Activated CD8-positive, alpha-beta memory T cell treated with anti-CD3 and anti-CD28 coated beads, Interleukin-2, amount 10 ng/mL, durations not matched to agents 7 days and 5 days (primary cell): ENCODE measurements at places on chromosomes 5 and 9.

- no peak for DNase-seq
Measured at GRCh38 chr5:601771-602465, 10.2 kb upstream of the CEP72 start.

DNA sequence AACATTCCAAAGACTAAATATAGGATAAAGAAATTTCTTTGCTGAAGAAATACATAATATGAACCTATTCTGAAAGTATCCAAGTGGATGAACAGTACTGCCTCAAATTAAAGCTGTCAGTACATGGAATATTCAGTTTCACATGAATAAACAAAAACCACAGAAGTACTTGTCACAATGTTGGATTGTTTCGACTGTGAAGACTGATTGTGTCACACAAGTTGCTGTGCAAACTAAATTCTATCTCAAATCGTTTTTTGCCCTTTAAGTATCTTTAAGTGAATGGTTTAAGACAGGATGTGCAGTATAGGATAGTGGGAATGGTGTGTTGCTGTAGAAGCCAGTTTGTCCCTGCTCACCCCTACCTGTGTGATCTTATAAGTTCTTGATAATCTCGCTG, 137.4 kb upstream of the OTULINL start:
- DNase-seq: no peak

DNA sequence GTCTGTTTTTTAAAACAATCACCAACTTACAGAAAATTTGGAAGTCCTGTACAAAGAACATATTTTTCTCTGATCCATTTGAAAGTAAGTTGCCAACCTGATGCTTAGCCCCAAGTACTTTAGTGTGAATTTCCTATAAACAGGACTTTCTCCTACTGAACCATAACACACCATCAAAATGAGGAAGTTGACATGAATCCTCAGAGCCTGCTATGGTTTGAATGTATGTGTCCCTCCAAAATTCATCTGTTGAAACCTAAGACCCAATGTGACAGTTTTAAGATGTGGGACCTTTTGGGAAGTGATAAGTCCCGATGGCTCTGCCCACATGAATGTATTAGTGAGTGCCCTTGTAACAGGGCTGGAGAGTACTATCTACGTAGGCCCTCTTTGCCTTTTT, 6.4 kb upstream of the ACOT12 start:
- no peak for DNase-seq

DNA sequence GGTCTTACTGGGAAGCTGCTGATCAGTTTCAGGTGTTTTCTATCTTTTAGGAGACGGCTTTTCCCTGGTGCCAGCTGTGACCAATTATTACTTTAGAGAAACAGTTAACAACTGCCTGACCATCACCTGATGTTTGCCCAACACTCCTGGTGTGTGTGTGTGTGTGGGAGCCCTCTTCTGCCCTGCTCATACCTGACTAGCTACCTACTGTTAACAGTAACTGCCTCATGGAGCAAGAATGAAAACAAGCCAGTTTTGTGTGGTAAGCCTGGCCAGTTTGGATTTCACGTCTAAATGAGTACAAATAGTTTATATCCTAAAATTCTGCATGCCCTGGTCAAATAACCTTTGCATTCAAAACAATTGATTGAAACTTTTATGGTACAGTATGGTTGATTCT, 46.1 kb upstream of the RIOK2 start:
- DNase-seq: no peak

GRCh38 chr5:119036101-119036762, 34.7 kb upstream of the DMXL1 start:
- DNase-seq: no peak

DNA sequence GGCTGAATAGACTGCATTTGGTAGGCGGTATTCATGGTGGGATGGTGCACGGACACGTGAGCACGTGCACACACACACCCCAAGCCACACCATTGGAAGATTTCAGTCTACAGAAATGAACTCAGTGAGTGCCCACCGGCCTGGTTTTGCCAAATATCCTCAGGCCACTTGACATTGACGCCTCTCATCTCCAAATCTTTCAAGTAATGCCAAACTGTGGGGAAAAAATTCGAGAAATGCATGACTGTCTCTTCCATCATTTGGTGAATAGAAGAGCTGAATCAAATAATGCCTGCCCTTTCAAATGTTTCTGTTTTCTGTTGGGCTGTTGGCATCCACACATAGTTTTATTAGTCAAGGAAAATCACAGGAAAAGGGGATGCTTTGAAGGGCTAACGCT, 182.3 kb upstream of the EFNA5 start:
- no peak for DNase-seq

- no peak for DNase-seq
Measured at GRCh38 chr9:5838884-5839571, 6.1 kb upstream of the ERMP1 start.

DNA sequence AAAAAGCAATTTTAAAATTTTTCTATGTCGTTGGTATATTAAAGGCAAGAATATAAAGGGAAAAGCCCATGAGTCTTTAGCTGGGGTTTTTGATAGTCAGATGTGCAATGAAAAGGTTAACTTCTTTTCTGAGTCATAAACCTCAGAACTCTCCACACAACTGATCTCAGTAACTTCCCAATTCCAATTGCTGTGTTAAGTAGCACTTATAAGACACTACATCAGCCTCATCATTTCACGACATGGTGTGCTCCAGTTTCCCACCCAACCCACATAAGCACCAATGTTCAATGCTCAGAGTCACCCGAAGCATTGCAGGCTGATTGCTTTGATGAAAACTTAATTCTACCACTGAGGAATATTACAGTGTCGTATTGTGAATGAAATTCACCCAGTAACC, 155.8 kb downstream of the TSSK1B start:
- DNase-seq: no peak

- no peak for DNase-seq
Measured at GRCh38 chr9:70083429-70083828, 39.8 kb downstream of the MAMDC2 start.

DNA sequence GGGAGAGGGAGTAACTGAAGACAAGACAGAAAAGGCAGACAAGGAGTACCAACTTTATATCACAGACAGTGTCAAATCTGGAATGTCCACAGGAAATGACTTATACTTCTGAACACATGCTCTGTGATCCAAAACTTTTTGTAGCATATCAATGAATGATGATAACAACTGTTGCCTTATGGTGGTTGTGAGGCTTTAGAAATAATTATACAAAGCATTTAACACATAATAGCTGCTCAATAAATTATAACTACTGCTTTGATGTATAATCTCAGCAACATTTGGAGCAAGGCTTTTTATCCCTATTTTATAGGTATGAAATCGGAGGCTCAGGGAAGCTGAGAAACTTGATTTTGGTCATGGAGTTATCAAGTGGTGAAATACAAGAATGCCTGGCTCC, 3.3 kb upstream of the ASTN2 start:
- DNase-seq: no peak

GRCh38 chr9:103999375-104000062, 94.6 kb upstream of the SMC2 start:
- DNase-seq: no peak

- DNase-seq: no peak
Measured at GRCh38 chr5:40995801-40996586, 75.1 kb downstream of the MROH2B start.

GRCh38 chr9:137046088-137046787, at the start of gene NPDC1:
TSS of gene NPDC1 (minus strand) at chr9:137046177. CDS start at chr9:137045989, 188 bp downstream.
- peak; percentile 89 for DNase-seq

GRCh38 chr9:136153381-136154065, 34.8 kb upstream of the TMEM250 start:
- no peak for DNase-seq

GRCh38 chr9:89803403-89803802, 198.6 kb downstream of the GADD45G start:
- no peak for DNase-seq

DNA sequence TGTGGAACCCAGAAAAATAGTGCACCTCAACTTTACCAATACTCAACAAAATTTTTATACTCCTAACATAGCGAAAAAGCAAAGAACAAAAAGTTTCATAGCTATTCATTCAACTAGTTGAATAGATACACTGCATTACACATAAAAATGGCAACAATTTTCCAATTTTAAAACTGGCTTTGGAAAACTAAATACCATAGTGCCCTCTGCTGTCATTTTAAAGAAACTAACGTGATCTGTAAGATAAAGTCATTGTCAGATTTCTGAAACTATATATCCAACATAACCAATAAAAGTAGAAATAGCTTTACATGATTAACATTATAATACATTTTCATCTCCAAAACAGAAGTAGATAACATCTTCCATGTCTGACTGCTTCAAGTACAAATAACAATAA, 31.6 kb downstream of the DTWD2 start:
- DNase-seq: no peak

DNA sequence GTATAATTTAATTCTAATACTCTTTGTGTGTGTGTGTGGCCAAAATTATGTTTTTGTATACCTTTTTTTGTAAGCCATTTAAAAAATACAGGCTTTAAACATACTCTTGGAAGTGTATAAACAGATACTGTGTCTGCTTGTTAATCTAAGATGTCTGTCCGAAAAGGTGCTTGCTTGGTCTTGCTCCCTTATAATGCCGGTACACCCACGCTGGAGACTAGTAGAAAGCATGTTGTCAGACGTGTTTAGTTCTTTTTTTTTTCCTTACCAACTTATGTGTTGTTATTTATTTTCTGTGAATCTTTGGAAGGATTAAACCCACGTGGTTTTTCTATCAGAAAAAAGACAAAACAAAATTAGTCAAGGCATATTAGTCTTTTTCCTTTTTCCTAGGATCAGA, 9.5 kb downstream of the GAPVD1 start:
- DNase-seq: no peak

DNA sequence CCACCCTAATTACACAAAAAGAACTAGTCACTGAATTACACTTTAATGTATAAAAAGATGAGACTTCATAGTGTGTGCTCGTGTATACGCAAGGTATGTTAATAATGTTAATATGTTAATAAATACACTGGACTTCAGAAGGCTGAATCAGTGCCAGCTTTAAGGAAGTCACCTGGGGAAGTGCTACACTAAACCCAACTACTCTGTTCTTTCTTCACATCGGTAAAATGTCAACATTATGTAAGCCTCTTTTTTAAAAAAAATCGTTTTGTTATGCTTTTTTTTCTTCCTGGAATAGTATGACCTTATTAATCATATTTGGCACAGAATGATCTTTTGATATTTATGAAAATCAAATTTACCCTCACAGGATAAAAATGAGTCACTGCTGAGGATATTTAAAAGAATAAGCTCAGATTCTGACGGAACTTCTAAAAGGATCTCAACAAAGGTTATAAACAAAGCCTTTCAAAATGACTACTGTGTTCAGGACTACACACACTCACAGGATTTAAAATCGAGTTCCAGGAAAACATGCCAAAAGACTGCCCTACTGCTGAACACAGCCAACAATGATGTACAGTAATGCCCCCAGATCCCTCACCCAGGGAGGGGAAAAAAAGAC, 75.9 kb downstream of the AUH start:
- DNase-seq: no peak

GRCh38 chr9:34045903-34046302, 2.8 kb downstream of the UBAP2 start:
- DNase-seq: no peak

GRCh38 chr9:16591092-16591491, 279.4 kb downstream of the BNC2 start:
- no peak for DNase-seq

- DNase-seq: no peak
Measured at GRCh38 chr5:99879791-99880511, 655.2 kb upstream of the FAM174A start.

- no peak for DNase-seq
Measured at GRCh38 chr9:76592091-76592973, 133.3 kb downstream of the GCNT1 start.

DNA sequence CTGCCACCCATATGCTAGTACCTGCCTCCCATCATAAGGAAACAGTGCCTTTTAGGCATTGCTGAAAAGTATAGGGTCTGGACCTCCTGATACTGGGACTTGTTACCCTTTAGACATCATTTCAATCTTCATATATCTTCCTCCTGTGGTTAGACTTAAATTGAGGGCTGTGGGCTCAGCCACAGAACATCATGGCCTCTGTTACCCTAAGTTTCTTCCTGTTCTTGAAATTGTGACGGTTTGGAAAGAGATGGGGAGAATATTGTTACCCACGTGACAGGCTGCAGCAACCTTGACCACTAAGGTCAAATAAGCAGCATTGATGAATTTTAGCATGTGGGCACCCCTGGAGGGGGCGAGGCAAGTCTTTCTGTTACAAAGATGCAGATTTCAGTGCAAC, 87.7 kb downstream of the PDE8B start:
- no peak for DNase-seq

- DNase-seq: no peak
Measured at GRCh38 chr9:119792242-119792641, 423.0 kb upstream of the BRINP1 start.

DNA sequence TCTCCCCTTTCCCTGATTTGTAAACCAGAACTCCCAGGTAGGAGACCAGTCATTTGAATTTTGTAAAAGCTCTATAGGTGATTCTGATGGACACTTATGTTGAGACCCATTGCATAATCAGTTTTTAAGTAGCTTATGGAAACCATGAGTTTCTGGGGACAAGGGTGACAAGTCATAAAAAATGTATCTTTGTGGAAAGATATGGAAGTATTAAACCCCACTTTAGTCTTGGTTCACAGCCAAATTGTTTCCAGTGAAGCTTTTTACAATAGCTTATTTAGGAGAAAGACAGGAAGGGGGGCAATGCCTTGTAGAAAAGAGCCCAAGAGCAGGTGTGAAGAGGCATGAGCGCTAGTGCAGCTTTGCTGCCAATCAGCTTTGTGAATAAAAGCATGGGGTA, 453 bp upstream of the CCL28 start:
- DNase-seq: no peak

DNA sequence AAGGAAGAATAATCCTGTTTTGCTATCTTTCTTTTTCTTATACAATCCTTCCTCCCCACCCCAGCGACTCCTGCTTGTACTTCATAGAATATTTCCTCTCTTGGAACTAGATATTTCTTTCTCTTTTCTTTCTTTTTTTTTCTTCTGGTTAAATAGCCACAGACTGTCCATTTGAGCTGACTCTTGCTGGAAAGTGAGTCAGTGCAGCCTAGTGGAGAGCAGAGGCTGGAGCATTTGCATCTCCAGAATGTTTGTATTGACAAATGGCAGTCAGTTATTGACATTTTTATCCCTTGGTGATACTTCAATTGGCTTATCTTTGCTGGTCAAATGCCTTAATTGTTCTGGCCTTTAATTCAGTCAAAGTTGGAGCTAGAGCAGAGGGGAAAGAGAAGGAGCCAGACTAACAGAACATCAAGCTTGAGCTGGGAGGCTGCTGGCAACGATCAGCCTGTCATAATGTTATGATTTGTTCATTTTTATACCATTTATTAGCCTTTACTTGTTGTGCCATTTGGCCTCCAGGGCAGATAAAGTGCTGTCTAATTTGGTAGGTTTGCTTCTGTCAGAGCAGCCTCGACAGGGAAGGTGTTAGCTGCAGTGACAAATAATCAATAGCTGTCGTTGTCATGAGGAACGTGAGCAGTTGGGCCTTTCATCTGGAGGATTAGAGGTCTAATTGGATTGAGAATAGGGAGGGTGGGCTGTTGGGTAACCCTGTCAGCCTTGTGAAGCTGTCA, 69.0 kb downstream of the INVS start:
- no peak for DNase-seq

- no peak for DNase-seq
Measured at GRCh38 chr5:157650991-157651611, 1.1 kb downstream of the SOX30 start.

GRCh38 chr5:78597068-78597973, 51.3 kb downstream of the LHFPL2 start:
- DNase-seq: no peak

- no peak for DNase-seq
Measured at GRCh38 chr9:1046639-1047572, 3.3 kb upstream of the DMRT2 start.
